ENCODE measurements at places on chromosomes 3 and 15.

GRCh38 chr15:95409211-95409610, 921.3 kb upstream of the NR2F2 start:
- DNase-seq = no peak

DNA sequence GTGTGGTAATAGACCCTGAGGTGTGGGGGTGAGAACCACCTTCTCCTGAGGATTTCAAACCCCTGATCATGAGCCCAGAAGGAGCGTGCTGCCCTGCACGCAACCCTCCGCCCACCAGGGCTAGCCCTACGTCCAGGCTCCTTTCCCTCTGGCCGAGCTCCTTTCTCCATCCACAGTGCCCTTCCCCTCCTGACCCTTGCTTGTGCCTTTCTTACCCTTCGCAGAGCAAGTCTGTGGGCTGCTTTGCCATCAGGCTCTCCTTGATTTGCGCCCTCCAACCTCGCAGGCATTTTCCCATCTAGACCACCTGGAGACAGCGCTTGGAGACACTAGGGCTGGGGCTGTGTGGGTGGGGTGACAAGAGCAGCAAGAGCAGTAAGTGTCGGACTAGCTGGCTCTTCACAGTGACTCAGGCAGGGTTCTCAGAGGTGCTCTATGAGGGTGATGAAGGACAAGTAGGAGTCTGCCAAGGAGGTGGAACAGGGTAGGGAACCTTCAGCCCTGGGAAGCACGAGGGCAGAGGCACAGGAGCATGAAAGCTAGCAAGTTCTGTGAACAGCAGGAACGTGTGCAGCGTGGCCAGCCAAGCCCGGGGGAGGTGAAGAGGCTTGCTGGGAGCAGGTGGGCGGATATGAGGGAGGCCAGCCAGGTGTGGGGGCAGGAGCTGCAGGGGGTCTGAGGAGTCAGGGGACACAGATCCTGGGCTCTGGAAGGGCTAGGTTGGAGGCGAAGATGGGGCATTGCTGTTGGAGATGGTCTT, 2.5 kb upstream of the SLC38A3 start:
- no peak for DNase-seq

DNA sequence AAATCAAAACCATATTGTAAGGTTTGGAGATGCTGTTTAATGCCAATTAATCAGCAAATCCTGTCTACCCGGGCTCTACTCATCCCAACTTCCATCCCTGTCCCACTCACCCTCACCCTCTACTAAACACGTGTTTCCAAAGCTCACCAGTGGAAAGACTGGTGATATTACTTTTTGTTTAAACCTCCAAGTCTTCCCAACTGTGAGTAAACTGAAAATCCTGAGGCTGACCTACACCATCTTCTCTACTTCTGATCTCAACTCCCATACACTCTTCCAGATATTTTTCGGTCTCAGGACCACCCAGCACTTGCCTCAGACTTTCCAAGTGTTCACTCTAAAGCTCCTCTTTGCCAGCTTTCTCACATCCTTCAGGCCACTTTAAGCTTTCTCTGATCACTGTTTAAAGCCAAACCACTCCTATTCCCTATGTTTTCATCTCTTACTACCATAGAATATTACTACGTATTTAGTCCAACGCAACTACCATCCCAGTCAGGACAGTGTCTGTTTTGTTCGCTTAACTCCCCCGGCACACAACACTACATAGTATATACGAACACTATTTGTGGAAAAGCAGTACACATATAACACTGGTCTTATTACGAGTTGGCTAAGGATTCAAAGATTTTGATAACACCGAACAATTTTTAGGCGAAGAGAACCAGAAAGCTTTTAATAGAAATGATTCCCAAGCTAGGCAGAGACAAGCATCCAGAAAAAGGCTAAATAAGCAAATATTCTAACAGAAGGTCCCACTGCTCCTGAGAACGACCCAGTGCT, 684 bp downstream of the RPL4 start:
- no peak for DNase-seq

DNA sequence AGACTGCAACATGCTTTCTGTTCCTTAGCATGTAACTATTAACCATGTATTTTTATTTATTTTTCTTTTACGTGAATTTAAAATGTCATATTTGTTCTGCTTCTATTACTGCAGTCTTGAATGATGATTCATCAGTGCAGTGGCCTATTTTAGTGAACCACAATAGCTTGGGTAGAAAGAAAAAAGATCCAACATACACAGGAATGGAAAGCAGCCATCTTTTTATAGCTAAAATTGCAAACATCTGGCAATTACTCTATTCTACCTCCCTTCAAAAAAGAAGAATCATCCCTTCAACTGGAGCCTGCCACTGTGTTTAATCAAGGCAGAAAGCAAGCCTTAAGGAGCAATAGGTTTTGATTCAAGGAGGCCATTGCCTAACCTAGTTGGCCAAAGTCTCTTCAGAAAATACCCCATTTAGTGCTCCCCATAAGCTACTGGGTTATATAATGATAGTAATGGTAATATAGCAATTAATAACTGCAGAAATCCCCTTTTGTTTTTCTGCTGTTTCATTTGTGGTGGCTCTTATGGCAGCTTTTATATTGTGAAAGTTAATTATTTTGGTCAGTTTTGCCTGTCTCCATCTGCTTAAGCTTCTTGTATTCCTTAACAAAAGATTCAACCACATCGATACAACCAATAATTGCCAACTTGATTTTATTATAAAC, 267.3 kb downstream of the LPP start:
- no peak for DNase-seq

- DNase-seq = no peak
Measured at GRCh38 chr15:33132233-33132580, 62.3 kb downstream of the FMN1 start.

DNA sequence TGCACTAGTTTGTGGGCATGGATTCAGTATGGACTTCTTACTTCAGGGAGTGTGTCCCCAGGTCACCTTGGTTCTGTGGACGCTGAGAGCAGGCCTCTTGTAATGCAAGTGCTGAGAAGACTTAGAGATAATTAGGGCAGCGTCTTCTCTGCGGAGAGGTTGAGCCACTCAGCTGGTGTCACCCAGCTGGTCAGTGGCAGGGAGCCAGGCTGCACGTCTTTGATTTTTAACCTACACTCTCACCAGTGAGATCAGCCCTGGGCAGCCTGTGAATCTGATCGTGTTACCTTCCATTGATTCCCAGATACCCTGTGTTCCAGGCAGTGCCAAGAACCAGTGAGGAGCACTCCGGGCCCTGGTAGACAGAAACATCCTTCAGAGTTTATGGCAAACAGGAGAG, 92.6 kb downstream of the SLCO3A1 start:
- DNase-seq = no peak

DNA sequence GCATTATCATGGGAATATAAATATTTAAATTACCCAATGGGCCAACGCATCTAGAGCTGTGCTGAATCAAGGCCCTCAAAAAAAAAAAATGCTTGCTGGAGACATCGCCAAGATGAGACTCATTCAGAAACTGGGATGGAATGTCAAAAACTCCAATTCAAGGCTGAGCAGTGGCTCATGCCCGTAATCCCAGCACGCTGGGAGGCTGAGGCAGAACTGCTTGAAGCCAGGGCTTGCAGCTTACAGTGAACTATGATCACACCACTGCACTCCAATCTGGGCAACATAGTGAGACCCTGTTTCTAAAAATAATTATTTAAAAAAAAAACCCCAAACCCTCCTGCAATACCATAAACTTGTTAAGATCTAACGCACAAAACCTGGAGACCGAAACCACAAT, 3.1 kb upstream of the CACNA1D start:
- DNase-seq = no peak

- DNase-seq = no peak
Measured at GRCh38 chr3:171404376-171404967, 55.7 kb downstream of the TNIK start.

GRCh38 chr3:142394921-142395622, 52.8 kb downstream of the XRN1 start:
- DNase-seq = no peak

DNA sequence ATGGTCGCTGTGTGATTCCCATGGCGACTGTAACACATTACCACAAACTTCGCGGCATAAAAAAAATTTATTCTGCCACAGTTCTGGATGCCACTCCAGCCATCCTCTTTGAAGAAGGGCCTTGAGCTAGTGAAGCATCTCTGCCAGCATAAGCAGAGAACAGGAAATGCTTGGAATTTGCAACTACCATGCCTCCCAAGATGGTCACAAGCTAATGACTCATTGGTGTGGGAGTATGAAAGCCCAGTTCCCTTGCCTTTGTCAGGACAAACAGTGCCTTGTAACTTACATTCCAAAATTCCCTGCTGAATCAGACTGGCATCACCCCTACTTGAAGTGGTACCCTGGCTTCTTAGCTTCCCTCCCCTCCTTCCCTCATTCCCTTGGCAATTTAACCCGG, 129.7 kb downstream of the PROS1 start:
- no peak for DNase-seq

GRCh38 chr3:50267280-50267913, 1.6 kb upstream of the SEMA3B start:
- no peak for DNase-seq

DNA sequence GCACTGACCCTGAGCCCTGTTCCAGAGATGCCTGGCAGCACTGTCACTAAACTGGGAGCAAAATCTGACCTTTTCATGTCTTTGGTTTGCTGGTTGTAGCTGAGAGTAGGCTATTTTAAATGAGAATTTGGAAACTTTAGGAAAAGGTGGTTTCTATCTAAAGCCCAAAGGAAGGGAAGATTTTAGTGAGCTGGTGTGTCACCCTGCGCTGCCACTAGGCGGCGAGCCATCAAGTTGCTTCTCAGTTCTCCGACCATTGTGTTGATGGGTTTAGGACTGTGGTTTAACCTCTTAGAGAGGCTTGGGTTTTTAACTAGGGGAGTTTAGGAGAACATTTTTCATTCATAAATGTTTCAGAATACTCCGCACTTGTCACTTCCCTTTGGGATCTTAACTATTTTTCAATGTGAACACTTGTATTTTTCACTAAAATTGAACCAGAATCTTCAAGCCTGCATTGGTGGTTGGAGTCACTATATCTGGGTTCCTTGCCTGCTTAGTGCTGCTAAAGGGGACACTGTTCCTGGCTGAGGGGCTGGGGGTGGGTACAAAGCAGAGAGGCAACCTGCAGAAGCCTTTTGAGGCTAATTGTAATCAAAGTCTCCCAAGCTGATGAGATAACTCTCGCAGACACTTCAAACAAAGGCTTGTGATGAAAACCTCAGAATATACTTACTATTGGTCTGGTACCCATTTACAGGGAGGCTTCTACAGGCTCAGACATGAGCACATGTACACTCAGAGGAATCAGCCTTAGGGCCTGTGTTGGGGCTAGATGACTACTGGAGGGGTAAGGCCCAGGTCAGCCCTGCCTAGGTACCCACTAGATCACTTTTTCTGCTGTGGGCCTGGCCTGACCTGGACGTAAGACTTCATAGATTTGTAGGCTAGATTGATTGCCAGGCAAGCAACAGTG, 16.8 kb downstream of the EXOSC7 start:
- DNase-seq = no peak

DNA sequence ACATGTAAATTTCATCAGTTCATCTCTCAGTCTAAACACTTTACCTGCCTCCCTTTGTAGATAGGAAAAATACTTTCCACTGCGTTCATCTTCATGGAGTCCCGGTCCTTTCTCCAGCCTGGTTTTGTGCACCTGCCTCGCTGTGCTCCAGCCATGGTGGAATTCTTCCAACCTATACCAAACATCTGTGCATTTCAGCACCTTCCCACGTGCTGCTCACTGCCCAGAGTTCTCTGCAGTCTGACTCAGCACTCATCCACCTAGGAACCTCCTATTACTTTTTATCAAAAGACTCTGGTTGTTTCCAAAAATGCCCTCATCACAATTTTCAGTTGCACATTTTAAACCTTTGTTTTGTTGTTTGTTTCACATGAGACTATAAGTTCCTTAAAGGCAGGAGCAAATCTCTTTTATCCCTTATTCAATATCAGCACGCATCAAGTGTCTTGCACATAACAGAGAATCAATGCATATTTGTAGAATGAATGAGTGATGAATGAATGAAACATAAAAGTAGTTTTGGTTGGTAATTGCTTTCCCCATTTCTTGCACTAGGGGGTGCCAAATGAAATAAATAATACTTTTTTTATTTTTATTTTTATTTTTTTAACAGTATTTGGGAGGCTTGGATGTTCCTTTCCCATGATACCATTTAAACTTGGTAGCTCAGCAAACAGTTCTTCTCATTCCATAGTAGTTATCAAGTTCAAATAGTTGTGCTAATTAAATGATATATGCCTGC, 30.2 kb upstream of the ADAMTS9 start:
- DNase-seq = no peak

GRCh38 chr15:61762676-61763075, 297.6 kb downstream of the VPS13C start:
- no peak for DNase-seq

DNA sequence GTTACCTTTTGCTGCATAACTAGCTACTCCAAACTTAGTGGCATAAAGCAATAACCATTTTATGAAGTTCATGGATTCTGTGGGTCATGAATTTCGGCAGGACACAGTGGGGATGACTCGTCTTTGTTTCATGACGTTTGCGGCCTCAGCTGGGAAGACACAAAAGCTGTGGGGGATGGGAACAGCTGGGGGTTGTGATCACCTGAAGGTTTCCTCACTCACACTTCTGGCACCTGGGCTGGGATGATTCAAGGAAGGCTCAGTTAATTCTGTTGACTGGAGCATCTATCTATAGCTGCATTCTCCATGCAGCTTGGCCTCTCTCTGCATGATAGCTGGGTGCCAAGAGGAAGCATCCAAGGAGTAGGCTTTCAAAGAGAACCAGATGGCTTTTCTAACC, 332.8 kb downstream of the ULK4 start:
- no peak for DNase-seq

GRCh38 chr3:140994316-140994715, 52.7 kb downstream of the SLC25A36 start:
- DNase-seq = no peak

DNA sequence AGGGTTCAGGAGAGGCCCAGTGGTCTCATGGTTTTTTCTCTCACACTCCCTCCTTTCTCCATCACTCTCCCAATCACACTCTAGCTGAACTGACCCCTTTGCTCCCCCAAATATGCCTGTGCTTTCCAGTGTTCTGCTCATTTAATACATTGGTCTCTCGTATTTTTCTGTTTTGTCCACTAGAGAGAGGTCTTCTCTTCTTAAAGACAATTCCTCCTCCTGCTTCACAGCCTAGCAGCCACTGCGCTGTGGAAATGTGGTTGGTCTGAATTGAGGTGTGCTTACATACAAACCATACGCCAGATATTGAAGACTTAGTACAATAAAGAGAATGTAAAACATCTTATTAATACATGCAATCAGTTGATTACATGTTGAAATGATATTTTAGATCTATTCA, 60.6 kb upstream of the XCR1 start:
- no peak for DNase-seq

- no peak for DNase-seq
Measured at GRCh38 chr3:72492240-72492639, 356.0 kb downstream of the SHQ1 start.

DNA sequence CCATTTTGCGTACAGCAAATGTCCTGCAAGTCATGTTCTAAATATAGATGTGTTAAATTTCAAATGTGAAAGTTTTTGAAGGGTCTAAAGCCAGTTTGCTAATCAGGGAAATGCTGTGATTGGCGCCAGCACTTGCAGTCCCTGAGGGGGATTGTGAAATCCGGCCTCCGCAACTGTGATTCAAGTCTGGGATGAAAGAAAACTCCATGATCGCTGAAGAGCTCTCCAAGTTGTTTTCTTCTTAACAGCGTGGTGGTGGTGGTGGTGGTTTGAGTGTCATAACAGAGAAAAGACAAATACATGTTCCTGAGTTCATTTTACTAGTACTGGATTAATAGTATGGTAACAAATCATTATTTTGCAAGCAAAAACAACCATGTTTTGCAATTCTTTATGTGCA, 51.8 kb downstream of the MITF start:
- DNase-seq = no peak
